ENCODE measurements at places on chromosomes 4 and X.

GRCh38 chr4:95544113-95545103 is 4.4 kb downstream of the UNC5C start:
- no peak for DNase-seq

DNA sequence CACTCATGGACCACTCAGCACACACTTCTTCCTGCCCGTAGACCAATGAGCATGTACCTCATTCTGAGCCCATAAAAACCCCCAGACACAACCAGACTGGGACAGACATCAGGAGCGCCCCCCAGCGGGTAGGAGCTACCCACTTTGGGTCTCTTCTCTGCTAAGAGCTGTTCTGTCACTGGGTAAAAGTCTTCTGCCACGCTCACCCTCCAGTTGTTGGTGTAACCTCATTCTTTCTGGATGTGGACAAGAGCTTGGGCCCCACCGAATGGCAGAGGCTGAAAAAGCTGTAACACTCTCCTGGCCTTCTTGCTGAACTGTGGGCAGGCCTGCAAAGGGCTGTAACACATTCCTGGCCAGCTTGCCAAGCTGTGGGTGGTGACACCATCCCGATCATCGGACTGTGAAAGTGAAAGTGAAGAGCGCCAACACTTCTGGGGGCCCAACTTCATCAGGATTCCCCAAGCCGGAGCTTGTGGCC is 137.6 kb downstream of the TECRL start:
- peak; percentile 41 for DNase-seq

DNA sequence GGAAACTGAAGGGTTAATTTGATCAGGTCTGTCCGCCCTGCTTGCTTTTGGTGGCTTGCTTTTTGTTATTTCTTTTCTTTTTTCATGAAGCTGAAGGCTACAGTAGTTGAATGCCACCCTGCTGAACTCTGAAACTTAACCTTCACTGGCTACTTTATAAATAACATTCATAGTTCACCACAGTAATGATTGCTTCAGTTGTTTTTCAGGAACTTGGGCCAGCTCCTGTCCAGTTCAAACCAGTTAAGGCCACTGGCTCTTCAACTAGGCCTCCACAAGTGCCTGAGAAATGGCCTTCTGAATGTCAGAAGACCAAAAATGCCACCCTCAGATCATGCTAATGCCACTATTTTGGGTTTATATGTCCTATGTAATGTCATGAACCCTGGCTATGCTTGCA is 7.7 kb upstream of the ASB9 start:
- DNase-seq, result no peak

DNA sequence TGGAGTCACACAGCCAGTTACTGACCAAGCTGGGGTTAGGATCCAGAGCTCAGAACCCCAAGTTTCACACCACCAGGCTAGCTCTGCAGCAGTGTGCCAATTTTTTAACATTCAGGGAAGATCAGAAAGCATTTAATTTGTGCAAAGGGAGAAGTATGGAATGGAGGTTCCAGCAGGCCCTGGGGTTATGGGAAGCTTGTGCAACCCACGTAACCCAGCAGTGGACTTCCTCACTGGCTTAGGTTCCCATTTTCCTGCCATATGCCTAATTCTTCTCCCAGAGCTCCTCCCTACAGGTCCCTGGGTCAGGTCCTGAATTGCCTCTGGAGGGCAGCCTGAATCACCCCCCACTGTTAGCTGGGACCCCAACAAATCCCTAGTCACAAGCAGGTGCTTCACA is 14.0 kb downstream of the APLN start:
- DNase-seq, result no peak

- no peak for DNase-seq
Observed at GRCh38 chrX:16750136-16750535, 30.7 kb downstream of the SYAP1 start.

- DNase-seq, result no peak
Observed at GRCh38 chr4:186161138-186161537, 30.2 kb upstream of the CYP4V2 start.

- DNase-seq, result no peak
Observed at GRCh38 chrX:10420134-10420533, 200.3 kb downstream of the MID1 start.

DNA sequence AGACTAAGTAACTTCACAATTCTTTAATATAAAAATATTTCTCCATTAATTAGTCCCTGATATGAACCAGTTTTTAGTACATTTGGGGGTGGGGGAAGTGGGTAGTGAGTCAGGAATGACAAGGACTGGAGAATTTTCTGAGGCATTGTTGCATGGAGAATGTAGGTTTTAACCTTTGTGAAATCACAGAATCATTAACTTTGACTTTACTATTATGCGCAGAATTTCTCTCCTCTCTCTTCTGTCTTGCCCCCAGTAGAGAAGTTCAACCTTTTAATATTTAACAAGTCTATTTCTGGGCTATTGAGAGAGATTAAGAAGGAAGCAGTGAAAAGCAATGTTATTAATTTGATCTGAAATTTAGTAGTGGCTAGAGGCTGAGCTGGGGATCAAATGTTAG is 597.0 kb downstream of the PCDH18 start:
- no peak for DNase-seq

GRCh38 chr4:72209600-72209999 is 177.8 kb downstream of the NPFFR2 start:
- DNase-seq, result no peak

- no peak for DNase-seq
Observed at GRCh38 chrX:39613997-39614679, 483.6 kb downstream of the BCOR start.

Data from NCI-H774 (cell line).